ENCODE measurements at places on chromosomes 2 and 18. TPM values are rescaled to one million over a fixed set of nuclear protein-coding genes. Genes with fewer than 3 reads are reported as not detected.
A peak's percentile ranks its signal among the peaks of the same experiment; 100 is the strongest.

ZBTB7C gene
- 28.8 TPM for total RNA-seq

DNAJB2 gene
- 51.7 TPM for total RNA-seq

GALNT5 gene
- total RNA-seq = 3.8 TPM

FAP gene
- 1.3 TPM for total RNA-seq

GCG gene
- total RNA-seq = not detected

DNA sequence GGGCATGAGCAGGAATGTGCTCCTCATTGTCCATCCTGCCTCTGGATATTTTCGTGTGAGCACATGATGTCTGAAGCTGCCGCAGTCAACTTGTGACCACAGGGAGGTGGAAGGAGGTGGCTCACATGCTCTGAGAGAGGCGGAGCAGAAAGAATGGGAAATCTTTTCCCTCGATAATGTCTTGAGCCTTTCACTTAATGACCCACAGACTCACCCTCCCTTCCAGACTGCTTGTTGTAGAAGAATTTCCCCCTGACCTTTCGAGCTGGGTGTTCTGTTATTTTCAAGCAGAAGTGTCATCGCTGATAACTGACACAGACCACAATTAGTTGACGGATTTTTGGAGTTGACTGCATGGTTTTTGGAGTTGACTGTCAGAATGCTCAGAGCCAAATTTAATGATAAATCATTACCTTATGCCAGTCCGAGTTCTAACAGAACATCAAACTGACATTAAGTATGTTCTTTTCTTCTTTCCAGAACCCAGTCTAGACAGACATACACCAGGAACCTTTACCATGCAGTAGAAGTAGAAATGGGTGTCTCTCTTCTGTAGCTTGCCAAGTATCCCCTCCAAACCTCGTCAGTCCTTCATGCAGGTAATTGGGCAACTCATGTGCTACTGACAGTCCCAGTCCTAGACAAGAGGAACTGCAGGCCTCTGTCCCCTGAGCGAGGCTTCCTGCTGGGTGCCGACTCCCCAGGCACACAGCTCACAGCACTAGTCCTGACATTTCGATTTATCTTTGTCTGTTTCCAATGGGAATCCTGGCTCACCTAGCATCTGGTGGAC lies 29.4 kb upstream of the RTTN start:
- no peak for ATAC-seq

DNA sequence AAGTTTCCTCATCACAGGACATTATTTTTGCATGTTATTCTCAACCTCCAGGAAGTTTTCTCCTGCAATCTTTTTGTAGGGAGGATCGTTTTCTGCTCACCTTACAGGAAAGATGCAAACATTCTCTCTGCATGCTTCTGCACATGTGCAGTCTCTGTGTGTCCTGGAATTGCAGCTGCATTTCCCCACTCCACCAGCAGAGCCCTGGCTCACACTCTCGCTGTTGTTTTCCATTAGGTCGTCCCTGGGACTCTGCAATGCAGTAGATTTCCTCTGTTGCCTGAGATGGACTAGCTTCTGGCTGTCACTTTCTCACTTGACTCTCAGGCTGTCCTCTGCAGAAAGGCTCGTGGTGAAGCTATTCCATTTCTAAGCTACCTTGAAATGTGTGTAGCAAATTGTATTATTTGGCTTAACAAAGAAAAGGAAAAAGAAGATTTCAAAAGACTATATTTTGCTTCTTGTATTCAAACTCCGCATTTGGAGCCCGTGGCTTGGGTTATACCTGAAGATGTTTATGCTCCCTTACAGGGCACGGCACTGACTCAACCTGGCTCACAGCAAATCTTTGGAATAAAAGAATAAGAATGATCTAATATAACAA lies 346.7 kb downstream of the RAD51AP2 start:
- ATAC-seq = peak; percentile 82

DNA sequence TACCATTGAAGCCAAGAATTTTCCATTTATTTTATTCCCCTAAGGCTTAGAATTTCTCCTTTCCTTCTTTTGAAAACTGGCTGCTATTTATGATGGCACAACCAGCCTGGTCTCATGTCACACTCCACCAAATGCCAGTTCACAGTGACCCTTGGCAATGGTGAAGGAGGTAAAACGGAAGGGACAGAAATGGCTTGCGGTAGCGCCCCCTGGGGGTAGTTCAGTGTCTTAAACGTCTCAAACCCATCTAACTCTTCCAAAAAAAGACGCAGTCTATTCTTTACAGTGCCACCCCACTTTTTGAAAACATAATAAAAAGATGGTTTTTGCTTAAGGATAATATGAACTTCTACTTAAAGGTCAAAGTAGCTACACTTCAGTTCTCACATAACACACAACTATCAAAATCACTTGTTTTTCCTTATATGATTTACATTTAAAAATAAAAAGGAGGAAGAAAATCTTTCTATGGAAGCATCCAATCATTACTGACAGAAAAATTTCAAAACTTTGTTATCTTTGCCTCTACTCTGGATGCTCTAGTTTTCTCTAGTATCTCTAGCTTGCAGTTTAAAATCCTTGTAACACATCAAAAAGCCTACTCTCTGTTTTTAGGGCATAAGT lies 28.0 kb downstream of the PNO1 start:
- ATAC-seq = peak; percentile 38

- ATAC-seq = peak; percentile 17
These were observed 69.3 kb upstream of the ITGB6 start for GRCh38 chr2:160269365-160269764.

DNA sequence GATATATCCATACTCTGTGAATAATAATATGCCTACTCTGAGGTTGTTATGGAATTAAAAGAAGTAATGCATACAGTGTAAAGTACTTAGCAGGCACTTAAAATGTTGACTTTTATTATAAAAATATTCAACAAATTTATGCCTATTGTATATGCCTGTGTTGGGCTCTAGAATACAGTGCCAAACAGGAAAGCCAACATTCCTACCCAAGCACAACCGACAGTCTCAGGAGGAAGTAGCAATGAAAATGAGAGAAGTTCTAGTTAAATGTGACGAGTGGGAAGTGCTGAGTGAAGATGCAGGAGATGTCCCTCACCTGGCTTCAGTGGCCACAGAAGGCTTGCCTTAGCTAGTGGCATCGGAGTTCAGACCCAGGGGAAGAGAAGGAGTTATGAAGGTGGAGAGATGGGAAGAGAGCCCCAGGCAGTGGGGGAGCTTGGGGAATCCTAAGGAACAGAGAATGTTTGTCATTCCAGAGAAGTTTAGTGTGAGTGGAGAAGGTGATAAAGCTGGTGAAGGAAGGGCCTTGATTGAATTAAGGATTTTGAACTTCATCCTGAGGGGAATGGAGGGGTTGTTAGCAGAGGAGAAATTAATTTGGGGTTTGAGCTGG lies 105.4 kb upstream of the CNGA3 start:
- ATAC-seq = no peak

DNA sequence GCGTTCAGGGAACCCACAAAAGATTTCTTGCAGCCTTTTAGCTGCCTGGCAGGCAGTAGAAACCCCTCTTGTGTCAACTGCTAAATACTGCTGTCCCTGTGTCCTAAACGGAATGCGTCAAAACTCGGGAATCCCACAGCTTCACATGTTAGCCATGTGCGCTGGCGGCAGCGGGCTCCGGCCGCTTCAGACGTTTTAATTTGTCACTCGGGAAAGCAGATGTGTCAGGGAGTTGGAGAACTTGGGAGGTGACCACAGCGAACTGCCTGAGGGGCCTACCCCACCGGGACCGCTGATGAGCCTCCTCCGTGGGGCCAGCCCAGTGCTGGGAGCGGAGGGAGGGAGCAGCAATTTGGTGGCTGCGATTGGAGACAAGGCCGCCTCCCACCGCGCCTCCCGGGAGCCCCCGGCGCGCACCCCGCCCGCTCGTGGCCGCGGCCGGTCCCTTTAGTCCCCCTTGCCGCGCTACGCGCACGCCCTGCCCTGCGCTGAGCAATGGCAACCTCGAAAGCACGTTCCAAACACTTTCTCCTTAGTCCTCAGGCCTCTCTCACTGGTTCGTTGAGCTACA lies 146.1 kb upstream of the SATB2 start:
- ATAC-seq = no peak

DNA sequence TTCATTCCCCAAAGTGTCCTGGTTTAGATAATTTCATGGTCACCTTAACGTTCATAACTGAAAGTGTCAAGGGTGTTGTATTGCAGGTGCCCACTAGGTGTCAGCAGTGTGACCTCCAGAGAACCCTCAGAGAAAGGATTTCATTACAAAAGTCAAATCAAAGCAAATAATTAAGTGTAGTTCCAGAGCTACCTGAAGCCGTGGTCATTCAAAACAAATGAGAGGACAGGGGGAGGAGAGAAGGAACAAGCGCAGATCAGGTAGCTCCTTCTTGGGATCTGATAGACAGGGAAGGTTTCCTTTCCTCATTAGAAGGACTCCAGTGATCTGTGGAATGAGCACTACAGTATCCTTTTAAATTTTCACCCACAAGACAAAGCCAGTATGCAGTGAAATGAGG lies at the start of gene SLC9A4:
SLC9A4 (plus strand) TSS at position 207 of the 400 bp plus-strand sequence. CDS start 534 bp downstream, outside the sequence.
- peak; percentile 74 for ATAC-seq

GRCh38 chr2:7745369-7745768 lies 828.2 kb downstream of the RNF144A start:
- no peak for ATAC-seq
